ENCODE measurements at places on chromosomes 16 and 17.
A peak's percentile ranks its signal among the peaks of the same experiment; 100 is the strongest.

DNA sequence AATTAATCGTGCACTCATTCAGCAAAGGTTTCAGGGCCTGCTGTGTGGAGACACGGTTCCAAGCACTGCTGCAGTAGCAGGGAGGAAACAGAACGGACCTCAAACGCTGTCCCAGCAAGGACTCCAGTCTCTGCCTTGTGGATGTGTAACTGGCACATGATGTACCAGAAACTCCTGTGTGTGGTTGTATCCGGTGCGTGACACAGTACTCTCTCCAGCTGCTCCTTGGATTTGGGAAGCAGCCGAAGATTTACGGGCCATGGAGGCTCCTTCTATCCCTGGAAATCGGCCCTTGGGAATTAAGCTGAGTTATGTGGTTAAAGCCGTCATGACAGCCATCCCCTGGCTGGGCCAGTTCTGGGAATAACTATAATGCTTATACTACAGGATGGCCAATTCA, 8.5 kb upstream of the ANKRD11 start:
- DNase-seq, result no peak

DNA sequence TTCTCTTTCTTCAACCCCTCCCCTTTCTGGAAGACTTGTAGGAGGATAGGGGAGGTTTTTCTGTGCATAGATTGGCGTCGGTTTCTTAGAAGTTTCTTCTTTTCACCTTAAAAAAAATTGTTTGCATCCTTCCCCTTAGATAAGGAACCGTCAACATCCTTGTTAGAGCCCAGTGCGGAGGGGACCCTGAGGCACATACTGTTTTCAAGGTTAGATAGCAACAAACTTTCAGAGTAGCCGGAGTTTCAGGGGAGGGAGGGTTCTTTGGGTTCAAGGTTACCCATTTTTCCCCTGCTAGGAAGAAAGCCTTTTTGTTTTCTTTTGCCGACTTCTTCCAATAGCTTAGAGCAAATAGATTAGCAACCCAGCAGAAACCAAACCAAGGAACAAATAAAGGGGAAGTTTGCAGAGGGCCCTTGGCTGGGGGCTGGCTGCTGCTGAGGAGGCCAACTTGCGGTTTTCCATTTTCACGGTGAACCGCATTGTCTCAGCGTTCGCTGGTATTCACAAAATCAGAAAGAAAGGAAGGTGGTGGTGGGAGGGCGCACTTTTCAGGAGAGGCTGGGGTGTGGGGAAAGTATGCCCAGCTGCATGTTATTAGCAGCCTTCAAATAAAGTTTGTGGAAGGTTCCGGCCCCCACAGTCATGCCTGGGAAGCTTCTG, 28.8 kb downstream of the MSI2 start:
- no peak for DNase-seq

DNA sequence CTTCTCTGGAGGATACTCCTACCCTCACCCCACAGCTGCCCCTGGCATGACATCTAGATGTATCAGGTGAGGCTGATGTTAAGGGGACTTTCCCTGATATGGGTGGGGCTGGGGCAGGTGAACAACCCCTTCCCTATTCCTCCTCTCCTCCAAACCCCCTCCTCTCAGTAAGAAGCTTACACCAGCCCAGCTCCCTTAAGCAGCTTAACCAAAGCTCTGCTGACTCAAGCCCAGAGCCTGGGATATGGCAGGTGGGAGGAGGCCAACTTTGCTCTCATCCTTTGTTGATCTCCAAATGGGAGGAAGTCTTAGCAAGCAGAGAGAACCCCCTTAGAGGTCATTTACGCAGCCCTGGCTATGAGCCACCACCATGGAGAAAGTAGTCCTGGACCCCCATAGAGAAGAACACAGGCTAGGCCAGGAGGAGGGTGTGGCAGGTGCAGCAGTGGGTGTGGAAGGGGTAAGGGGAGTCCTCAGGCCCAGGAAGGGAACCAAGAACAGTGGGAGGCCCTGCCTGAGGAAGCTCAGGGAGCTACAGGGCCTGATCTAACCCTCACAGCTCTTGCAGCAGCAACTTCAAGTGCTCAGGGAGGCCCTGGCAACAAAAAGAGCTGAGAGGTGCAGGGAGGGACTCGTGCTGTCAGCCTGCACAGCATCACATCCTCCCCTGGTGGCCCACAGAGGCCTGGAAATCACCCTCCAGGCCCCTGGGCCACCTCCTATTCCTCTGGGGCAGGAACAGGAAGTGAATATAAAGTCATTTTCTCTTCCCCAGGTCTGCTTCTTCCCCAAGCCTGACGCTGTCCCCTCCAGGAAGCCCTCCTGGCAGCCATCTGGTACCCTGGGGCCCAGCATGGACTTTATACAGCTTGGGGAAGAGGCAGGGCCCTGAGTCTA, 2.9 kb downstream of the UNC119 start:
- DNase-seq, result no peak

DNA sequence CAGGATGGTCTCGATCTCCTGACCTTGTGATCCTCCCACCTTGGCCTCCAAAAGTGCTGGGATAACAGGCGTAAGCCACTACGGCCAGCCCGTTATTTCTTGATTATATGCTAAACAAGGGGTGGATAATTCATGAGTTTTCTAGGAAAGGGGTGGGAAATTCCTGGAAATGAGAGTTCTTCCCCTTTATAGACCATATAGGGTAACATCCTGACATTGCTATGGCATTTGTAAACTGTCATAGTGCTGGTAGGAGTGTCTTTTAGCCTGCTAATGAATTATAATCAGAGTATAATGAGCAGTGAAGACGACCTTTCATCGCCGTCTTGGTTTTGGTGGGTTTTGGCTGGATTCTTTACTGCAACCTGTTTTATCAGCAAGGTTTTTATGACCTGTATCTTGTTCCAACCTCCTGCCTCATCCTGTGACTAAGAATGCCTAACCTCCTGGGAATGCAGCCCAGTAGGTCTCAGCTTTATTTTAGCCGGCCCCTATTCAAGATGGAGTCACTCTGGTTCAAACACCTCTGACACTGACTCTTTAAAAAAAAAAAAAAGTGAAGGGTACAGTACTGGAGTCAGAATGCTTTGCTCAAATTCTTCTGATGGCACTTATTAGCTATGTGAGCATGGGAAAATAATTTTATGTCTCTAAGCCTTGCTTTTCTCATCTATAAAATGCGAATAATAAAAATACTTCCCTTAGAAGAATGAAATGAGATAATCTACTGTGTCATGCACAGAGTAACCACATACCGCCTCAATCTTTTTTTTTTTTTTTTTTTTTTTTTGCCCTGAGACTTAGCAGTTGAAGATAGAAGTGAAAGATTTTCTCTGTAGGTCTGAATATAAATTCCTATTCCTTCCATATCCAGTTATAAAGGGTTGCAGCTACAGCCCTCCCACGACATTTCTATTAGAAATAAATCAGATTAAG, 5.1 kb upstream of the CALCOCO2 start:
- no peak for DNase-seq

DNA sequence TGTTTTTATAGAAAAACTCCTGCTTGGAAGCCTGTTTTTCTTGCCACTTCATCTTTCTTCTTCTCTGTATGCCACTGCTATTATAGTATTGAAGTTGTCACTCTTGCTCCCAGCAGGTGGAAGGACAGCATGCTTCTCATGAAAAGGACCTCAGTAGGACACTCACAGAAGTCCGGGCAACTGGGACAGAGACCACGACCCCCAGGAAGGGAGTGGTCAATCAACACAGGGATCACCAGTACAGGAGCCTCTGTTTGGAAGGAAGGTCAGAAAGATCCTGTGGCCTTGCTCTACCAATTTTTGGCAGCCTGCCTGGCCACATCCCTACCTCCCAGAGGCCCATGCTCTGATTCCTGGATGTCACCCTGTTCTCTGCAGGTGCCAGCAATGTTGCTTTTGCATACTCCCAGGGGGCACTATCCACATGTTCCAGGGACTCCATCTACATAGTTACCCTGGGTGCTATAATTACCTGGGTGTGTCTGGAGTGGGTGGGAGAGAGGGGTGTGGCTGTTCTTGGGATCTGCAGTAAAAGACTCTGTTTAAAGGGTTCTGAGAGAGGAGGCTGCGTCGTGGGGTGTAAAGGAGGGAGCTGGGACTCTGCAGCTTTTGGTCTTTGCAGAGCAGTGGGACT, 13.7 kb upstream of the AKAP10 start:
- DNase-seq, result no peak

- peak; percentile 94 for DNase-seq
These were observed 13.1 kb downstream of the BCAR1 start for GRCh38 chr16:75238132-75238852.

- DNase-seq, result no peak
These were observed 25.5 kb downstream of the RAB11FIP3 start for GRCh38 chr16:450785-451512.

DNA sequence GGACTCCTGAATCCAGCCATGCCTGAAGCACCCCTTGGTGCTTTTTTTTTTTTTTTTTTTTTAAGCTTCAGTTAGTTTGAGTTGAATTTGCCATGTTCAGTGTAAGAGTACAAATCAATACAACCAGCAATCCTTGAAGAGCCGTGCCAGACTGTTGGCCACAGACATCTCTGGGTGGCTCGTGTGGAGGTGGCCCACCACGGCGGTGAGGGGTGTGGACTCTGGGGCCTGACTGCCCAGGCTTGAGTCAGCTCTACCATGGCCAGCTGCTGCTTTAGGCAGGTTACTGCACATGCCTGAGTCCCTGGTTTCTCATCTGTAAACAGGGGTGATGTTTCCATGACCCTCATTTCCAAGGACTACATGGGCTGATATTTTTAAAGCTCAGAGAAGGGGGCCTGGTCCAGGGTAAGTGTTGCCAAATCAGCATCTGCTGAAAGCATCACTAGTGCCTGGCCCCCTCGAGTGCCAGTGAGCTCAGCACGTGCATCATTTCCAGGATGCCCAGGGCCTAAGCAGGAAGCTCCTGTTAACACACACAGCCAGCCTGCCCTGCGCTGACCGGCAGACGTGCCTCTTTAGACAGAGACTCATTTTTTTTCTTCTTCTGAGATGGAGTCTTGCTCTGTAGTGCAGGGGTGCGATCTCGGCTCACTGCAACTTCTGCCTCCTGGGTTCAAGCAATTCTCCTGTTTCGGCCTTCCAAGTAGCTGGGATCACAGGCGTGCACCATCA, 90.1 kb downstream of the DNAH17 start:
- no peak for DNase-seq

- DNase-seq, result no peak
These were observed 57.2 kb downstream of the USP43 start for GRCh38 chr17:9702482-9702881.

DNA sequence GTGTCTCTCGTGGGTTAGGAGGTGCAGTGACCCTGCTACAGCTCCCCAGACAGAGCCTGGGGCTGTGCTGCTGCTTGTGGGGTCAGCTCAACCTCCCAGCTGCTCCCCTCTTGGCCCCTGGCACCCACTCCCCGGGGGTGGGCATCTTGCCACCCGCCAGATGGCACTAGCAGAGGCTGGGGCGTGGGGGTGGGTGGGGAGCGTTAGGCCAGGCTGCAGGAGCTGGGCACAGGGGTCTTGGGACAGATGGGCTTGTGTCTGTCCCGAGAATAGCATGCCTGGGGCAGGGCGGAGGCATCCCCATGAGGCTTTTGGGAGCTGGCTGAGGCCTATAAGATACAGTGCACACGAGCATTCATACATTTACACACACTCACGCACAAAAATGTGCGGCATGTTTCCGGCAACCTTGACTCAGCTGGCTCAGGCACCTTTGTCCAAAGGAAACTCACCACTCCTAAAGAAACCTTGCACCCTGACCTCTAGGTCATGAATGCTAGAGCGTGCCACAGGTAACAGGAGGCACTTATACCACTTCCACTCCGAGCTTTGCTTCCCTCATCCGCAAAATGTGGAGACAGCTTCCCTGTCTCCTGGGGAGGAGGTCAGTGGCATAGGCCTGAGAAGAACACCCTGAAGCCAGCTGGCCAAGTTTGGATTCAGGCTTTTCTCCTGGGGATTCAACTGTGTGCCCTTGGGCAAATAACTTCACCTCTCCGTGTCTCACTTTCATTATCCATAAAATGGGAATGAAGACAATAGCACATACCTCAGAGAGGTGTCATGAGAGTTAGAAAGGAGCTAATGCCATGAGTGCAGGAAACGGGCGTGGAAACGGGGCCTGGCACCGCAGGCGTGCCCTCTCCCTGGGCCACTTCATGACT, 78.9 kb upstream of the LHX1 start:
- DNase-seq, result no peak

- no peak for DNase-seq
These were observed 188.9 kb downstream of the IRF8 start for GRCh38 chr16:86087896-86088230.

GRCh38 chr17:40177275-40177874, at the start of gene RAPGEFL1:
Gene RAPGEFL1, plus strand, starts transcription at chr17:40177470. Its CDS starts 392 bp downstream, at chr17:40177862.
- peak; percentile 87 for DNase-seq

DNA sequence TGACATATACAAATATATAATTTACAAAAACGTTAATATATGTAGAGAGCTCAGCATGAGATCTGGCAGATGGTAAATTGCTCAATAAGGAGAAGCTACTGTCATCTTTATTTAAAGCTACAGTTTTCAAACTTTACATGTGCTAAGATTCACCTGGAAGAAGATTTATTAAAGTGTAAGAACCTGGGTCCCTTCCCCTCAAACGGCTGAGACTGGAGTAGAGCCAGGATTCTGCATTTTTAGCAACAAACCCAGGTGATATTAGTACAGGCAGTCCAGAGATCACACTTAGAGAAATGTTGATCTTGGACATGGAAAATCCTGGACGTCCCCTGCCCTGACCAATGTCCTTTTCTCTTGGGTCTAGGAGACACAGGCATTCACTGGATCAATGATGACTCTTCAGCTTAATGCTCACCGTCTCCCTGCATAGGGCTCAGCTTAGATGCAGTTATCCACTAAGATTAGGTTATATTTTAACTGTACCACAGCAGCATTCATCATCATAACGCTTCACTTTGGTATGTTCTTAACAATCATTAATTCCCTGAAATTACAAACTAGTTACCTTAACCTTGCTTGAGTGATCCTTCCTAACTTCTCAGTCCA, 20.4 kb downstream of the CDR2 start:
- DNase-seq, result no peak

GRCh38 chr16:86949116-86949515, 368.1 kb downstream of the C16orf95 start:
- DNase-seq, result no peak

DNA sequence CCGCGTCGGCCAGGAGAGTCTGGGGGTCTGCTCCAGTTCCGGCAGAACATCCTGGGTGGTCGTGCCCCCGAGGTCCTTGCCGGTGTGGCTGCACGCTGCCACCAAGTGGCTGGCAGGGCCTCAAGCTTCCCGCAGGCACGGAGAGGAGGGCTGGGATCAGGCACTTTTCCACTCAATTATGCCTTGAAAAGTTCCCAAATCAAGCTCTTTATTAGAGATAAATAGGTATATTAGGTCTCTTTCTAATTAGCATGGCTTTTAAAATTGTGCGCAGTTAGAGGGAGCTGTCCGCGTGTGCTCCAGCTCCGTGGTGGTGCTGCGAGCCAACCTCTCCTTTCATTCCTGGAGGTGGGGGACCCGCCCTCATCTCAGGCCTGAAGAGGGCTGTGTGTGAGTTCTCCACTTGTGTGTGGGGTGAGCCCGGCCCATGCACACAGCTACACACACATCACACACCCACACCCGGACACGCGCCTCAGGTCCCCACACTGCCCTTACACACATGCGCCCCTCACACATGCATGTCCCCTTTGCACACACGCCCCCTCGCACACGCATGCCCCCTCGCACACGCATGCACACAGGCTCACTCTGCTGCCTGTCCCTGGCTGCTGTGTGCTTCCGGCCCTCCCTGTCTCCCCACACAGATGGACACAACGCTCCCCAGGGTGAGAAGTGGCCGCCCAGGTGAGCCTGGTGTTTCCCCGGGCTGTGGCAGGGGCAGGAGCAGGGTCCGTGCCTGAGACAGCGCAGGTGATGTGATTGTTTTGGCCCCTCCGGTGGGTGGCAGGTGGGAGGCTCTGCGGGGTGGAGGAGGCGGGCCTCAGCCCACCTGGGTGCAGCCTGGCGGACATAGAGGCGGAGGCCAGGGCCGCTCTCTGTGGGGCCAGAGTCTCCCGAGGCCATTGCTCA, 28.8 kb downstream of the CACNA1H start:
- no peak for DNase-seq

All from AG08396 (cell line).